NCI-H2029 (cell line): ENCODE measurements at places on chromosomes 12 and 14.

GRCh38 chr12:83321971-83322370, 635.3 kb downstream of the TMTC2 start:
- no peak for DNase-seq

- no peak for DNase-seq
Measured at GRCh38 chr12:913919-914698, 35.4 kb downstream of the RAD52 start.

- no peak for DNase-seq
Measured at GRCh38 chr12:89183985-89184435, 168.3 kb downstream of the DUSP6 start.

DNA sequence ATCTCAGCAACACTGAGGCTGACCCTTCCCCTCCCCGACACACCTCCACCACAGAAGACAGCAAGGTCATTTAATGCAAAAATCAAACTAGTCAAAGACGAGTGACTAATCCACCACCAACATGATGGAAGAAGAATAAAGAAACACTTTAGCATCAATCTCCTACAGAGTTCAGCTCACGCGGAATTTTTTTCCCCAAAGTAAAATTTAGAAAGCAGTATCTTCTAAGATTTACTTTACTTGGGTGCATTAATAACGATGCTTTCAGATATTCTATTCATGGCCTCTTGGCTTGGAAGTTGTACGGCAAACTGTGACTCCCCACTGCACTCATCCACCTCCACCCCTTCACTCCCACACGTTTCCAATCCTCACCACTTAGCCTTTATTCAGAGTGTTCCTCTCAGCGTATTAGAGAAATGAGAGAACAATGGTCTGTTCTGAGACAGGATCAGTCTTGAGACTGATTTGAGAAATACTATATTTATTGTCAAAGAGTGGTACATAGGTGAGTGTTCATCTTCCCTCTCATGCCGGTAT, 1.9 kb downstream of the EGLN3 start:
- DNase-seq = peak; percentile 77
